ENCODE measurements at places on chromosomes 5 and 9.
A peak's percentile ranks its signal among the peaks of the same experiment; 100 is the strongest.

- DNase-seq, result no peak
These were observed 2.9 kb upstream of the PTGER4 start for GRCh38 chr5:40676613-40677343.

DNA sequence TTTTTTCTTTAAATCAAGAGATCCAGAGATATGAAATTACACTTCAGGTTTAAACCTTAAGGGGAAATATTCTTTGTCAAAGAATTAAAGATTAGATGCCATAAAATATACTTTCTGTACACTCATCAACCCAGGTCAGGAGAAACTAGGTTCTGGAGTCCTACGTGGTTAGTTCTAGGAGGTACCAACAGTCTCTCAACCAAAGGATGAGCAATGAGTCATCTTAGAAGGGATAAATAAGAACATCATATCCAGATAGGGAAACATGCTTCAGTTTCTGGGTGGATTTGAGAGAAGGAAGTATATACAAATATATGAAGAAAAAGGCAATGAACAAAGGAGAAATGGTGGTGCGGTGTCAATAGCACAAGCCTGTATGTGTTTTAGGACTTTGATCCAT is 98.2 kb downstream of the CSNK1G3 start:
- DNase-seq, result no peak

DNA sequence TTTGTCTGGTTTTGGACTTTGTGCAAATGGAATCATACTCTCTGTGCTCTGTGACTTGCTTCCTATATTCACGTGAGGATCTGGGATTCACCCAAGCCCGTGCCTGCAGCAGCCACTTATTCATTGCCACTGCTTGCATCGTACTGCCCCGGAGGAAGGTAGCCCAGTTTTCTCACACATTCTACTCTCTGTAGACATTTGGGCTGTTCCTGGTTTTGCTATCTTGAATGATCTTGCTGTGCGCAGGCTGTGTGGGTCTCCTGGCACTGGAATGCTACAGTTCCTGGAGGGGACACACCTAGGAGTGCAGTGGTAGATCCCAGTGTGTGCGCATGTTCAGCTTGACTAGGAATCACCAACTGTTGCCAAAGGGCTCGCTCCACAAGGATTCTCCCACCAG is 99.2 kb upstream of the BOD1 start:
- DNase-seq, result no peak

- no peak for DNase-seq
These were observed 243.7 kb downstream of the CWC27 start for GRCh38 chr5:65012301-65012892.

DNA sequence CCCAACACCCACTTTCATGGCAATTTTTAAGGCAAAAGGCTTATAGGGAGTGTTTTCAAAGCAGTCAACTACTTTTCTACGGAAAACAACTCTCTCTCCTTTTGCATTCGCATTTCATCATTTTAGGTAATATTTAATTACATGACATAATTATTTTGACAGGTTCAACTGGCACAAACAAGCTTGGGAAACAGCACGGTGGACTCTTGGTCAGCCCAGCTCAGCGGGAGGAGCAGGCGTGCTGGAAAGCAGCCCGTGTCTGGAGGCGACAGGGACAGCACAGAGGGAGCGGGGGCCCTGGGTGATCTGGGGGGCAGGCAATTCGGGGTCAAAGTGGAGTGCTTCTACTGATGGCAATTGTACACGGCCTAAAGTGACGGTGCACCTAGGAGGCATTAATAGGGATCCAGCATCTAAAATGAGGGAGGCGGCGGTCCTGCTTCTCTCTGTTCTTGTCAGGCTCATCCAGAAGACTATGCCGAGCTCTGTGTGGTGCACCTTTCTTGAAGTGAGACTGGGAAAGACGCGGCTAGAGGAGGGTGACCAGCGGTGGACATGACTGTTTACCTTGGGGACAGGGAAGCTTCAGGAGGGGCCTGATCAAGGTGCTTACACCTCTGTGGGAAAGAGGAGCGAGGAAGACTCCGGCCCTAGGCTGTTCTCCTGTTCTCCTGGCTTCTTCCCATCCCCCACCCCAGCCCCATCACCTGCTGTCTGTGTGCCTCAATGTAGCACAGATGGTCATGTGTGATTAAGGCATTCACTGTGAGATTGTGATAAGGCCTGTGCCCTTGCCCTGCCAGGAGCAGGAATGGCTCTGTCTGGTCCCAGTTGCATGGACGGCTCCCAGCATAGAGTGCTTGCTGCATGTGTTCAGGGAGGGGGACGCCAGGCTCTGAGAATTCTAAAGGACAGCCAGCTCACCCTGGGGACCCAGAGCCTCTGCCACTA is 3.4 kb downstream of the MYMK start:
- DNase-seq, result no peak

DNA sequence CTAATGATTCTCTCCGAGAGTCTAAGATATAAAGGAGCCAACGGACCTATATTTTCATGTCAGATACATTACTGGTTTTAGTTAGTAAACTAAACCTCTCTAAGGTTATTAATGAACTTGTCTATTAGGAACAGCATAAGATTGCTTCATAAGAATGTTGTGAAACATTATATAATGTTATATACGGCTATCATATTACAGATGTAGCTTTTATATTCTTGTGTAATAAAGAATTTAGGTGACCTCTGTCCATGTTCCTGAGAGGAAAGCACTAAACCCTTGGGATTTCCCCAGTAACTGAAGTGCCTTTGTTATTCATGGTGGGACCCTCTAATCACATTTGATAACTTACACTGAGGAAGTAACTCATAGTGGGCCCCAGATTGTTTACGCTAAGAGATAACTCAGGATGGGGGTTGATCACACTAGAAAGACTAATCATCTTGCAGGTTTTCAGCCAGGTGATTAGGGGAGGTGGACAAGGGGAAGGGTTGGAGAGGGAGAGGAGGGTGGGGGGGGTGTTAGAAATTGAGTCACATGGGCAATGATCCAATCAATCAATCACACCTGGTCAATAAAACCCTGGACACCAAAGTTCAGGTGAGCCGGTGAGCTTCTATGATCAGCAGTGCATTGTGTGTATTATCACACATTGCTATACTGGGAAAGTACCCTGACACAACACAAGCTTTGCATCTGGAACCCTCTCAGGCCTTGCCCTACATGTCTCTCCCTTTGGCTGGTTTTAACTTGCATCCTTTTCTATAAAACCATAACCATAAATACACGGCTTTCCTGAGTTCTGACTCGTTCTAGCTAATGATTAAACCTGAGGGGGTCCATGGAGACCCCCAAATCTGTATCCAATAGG is 25.8 kb downstream of the ECPAS start:
- DNase-seq, result no peak

DNA sequence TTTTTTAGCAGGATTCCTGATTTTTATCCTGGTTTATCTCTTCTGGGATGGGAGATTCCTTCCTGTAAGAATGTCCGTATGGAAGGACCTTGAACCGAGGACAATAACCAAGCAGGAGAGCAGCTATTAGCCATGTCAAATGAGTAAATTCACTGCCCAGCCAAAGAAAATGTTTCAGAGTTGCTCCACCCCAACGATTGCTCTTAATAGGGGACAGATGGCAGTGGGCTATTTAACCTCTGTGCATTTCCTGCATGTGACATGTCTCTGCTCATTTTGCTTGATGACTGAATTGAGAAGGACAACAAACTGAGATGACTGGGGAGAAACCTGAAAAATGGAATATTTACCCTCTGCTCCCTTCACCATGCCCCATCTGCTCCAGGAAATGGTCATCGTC is 479.9 kb upstream of the ZNF462 start:
- no peak for DNase-seq

DNA sequence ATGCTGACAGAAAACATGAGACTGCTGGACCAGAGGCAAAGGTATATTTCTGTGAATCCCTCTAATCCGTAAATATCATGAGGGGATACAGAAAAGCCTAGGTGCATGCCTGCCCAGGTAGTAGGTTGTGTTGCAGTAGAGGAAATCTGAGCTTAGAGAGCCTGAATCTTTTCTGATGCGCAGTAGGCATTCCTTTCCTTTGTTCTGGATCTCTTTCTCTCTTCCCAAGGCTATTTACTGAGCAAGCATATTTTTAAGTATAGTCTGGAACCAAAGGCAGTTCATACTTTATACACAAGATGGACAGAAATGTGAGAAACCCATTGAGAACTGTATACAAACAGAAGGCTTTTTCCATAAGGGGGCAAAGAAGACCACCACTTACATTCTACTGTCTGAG is 359.3 kb downstream of the TMEM161B start:
- no peak for DNase-seq

DNA sequence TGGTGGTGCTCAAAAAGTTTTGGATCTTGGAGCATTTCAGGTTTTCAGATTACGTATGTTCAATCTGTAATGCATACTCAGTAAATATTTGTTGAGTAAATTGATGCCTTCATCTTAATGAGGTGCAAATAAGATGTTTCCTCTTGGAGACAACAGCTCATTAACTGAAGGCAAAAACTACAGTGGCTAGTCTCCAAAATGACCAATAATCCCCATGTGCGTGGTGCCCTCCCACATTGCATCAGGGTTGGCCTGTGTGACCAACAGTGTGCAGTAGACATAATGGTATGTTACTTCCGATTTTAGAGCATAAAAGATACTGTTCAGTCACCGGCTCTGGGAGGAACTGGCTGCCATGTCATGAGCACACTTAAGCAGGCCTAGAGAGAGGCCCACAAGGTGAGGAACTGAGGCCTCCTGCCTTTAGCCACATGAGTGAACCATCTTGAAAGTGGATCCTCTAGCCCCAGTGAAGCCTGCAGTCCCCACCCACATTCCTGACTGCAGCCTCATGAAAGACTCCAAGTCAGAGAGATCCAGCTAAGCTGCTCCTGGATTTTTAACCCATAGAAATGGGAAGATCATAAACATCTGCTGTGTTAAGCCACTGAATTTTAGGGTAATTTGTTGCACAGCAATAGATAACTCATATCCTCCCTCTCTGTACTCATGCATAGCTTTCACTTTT is 55.7 kb downstream of the LIFR start:
- no peak for DNase-seq

DNA sequence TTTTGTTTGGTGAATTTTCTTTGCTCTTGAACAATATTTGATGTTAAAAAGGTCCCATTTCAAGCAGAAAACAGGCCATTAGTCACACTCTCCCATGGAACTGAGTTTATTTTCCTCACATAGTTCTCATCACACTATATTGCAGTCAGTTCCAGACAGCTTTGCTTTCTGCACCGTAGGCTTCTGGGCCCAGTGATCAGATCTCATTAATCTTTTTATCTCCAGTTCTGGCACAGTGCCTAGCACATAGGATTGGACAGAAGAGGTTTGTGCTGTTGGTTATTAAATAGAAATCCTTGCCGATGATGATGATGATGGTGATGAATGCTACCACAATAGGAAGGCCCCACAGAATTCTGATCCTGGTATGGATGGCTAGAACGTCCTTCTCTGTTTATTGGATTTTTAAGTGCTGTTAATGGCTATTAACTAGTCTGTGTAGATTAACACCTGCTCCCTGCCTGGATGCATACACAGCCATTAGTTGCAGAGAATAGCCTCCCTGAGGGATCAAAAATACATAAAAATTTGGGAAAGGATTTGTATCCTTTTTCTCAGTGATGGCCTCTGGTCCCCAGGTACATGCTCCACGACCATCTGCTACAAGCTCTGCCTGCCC is 52.0 kb upstream of the NTRK2 start:
- no peak for DNase-seq

- DNase-seq, result no peak
These were observed 5.5 kb upstream of the DMRT2 start for GRCh38 chr9:1044643-1045042.

GRCh38 chr9:12631866-12632265 is 61.3 kb upstream of the TYRP1 start:
- no peak for DNase-seq

GRCh38 chr5:173385832-173386360 is 57.7 kb upstream of the STC2 start:
- no peak for DNase-seq

DNA sequence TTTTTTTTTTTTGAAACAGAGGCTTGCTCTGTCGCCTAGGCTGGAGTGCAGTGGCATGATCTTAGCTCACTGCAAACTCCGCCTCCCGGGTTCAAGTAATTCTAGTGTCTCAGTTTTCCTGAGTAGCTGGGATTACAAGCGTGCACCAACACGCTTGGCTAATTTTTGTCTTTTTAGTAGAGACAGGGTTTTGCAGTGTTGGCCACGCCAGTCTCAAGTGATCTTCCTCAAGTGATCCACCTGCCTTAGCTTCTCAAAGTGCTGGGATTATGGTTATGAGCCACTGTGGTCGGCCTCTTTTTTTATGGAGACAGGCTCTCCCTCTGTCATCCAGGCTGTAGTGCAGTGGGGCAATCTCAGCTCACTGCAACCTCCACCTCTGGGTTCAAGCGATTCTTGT is 82.9 kb downstream of the RAB24 start:
- no peak for DNase-seq

DNA sequence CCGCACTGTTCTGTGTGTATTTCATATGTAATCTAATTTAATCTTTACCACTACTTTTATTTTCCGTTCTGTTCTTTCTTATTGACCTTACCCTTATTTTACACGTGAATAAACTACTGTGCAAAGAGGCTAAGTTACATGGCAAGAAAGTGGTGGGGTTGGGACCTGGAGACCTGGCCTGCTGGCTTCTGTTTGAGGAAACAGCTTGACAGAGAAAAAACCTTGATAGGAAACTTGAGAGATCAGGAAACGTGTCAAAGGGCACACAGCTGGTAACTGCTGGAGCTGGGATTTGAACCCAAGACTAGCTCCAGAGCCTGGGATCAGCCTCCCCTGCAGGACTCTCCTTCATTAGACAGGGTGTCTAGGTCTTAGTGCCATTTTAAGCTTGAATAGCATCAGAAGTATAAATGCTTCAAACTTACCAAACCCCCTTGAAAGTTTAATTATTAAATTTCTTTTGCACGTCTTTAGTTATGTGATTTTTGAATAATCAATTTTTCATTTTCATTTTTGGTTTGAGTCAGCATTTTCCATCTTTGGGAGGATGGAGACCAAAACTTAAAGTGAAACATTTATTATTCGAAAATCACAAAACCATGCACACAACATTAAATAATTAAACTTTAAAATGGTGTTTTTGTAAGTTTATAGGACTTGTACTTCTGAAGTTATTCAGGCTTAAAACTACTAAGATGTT is 129.5 kb downstream of the RGS3 start:
- DNase-seq, result no peak

DNA sequence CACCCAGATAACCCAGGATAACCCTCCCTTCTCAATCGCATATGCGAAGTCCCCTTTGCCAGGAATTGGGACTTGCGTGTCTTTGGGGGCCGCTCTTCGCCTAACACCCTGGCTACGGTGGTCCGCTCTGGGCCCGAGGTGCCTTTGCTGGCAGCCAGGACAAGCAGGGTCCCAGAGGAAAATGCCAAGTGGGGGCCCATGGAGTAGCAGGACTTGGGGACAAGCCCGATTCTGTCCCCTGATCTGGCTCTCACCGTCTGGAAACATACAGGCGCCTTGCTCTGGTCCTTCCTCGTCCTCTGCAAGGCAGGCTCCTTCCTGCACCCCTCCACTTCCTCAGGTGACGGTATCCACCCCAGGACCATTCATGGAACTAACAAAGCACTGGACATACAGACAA is 78.1 kb upstream of the UNC5A start:
- no peak for DNase-seq

DNA sequence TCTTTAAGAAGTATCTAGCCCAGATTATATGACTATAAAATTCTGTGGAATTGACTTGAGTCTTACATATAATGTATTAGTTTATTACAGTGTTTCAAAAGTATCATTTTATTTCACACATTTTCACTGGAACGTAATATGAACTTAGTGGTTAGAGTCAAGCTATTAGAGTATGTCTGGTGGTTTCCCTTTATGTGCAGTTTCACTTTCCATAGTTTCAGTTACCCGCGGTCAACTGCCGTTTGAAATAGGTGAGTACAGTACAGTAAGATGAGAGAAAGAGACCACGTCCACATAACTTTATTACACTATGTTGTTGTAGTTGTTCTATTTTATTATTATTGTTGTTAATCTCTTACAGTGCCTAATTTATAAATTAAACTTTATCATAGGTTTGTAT is 50.5 kb downstream of the COMMD10 start:
- peak; percentile 16 for DNase-seq
